ENCODE measurements at places on chromosomes 3 and 15. TPM values are rescaled to one million over a fixed set of nuclear protein-coding genes. Genes with fewer than 3 reads are reported as not detected.

DNA sequence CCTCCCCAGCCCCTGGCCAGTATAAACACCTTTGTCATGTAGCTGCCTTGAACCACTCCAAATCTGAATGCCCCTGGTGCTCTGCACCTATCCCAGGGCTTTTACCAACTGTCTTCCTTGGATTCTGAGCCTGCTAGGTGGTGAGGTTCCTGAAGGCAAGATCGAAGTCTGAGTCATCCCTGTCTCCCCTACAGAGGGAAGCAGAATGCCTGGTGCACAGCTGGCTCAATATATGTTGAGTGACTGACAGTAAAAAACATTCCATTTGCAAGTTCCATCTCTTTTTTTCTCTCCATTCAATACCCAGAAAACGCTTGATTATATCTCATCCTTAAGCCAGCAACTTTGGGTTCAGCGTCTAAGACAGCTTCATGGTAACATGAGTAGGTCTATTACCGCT is 24.7 kb downstream of the SLC24A1 start:
- no peak for DNase-seq

DNA sequence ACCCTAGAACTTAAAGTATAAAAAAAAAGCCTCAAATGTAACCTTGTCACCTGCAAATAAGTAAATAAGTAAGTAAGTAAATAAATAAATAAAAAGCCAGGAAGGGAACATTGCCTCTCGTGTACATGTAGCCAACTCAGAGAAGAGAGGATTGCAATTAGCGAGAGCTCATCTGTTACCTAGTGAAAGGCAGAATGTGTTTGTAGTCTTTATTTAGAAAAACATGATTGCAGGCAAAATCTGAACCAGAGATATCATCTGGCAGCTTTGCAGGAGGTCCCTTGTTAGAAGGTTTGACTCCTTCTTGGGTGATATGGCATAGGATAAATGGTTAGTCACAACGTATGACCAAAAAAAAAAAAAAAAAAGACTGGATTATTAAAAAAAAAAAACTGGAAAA is 71.6 kb upstream of the SYN2 start:
- no peak for DNase-seq

- no peak for DNase-seq
Measured at GRCh38 chr15:70418943-70419342, 321.2 kb upstream of the TLE3 start.

- no peak for DNase-seq
Measured at GRCh38 chr15:63870043-63870394, 36.3 kb upstream of the HERC1 start.

DNA sequence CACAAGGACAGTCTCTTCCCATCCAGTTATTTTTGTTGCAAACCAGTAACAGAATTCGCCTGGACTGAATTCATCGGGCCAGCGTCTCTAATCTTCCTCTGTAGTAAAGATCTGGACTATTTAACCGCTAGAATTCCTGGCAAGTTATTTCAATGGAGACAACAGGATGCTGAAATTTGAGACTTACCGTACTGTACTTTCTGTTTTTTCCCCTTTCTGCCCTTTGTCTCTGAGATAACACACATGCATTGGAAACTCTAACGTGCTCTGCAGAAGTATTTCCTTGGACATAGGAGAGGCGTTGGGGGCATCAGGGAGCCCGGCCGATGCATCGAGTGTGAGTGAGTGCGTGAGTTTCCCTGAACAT is 61.5 kb downstream of the ASB7 start:
- DNase-seq = peak; percentile 24

DNA sequence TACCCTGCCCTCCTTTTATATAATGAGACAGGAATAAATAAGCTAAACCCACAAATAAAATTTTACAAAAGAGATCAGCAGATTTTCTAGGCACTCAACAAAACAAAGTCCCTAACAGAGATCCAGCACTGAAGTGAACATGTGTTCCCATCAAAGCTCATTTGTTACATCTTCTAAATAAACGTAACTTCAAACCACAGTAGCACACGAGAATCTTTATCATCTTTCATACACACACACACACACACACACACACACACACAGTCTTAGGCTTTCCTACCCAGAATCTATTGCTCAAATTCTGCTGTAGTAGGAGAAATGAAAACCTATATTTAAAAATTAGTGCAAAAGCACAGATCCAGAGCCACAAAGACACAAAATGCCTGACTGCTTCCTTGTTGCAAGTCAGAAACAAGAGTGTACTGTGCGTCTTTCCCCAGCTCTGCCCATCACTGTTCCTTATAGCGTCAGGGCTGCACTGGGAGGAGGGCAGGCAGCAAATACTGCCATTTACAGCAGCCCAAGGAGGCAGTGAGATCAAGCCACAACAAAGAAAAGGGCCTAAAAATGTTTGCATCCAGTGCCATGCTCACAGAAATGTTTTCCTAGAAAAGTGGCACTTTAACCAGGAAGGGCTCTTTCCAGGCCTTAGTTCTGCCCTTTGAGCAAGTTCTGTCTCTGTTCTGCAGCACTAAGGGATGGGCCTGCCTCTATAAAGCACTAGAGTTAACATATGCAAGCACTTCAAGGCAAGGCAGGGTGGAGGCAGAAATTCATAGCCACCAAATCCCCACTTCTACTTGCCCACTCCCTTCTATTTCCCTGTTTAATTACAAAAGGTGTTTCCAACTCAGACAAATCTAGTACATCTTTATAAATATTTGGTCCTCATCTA is 6.0 kb downstream of the IP6K1 start:
- DNase-seq = no peak

DNA sequence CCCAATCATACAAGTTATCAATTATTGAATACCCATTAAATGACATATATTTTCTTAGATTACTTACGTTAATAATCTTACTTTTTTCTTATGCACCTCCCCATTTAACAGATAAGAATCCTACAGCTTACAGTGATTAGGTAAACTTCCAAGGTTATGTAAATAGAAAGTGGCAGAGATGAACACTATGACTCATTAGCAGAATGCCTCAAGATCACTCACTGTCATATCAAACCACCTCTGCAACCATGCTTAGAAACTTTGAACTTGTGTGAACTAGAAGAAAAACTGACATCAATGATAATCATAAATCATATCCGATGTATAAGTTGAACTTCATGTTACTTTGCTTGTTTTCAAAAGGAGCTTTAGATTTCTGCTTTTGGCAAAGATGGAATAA is 911.6 kb upstream of the ARPP21 start:
- DNase-seq = no peak

DNA sequence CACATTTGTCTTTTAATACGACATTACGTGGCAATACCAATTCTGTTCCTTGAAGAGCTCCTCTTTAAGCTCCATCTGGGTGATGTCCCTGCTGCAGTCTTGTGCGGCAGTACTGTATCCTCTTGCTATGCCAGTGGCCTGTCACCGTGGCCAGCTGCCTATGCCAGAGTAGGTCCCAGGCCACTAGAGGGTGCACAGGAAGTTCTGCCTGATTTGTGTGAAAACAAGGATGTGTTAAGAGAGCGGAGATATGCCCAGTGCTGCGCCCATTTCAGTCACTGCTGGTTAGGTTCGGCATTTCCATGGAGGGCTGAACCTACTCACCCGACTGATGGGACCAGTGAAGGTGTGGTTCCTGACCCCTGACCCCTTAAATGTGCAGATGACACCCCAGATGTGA is 25.2 kb downstream of the NIPA1 start:
- peak; percentile 60 for DNase-seq

DNA sequence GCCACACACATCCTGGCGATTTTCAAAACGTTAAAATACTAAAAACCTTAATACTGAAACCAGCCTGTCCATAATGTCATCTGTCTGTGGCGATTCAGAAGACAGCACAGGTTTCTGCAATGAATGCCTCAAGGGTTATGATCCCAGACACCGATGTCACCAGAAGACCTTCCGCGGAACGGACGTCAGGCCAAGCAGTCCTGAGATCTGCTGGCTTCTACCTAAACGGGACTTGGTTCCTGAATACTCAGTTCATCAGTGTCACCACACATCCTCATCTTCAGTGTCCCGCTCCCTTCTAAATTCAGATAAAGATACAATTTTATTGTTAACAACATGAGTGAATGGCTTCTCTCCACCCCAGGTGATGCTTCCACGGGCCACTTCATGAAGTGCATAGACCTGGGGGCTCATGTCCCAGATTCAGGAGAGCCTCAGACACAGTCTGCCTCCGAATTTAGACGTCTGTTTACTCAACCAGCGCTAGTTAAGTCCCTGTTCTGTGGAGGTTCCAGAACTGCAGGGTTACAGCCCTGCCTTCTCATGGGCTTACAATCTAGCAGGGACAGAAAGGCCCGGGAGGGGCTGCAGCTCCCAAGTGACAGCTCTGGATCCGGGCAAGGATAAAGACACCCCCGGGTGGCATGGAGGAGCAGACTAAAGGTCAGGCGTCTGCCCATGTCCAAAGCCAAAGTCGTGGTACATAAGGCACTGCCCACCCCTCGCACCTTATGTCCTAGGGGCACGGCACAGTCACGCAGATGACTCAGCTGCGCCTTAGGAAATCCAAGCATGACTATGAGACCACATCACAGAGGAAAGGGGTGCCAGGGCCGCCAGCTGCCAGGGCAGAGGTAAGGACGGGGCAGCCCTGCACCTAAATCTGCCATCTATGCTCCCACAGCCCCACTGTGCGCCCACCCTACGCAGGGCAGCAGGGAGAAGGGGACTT is 75.9 kb downstream of the VGLL4 start:
- peak; percentile 85 for DNase-seq

DNA sequence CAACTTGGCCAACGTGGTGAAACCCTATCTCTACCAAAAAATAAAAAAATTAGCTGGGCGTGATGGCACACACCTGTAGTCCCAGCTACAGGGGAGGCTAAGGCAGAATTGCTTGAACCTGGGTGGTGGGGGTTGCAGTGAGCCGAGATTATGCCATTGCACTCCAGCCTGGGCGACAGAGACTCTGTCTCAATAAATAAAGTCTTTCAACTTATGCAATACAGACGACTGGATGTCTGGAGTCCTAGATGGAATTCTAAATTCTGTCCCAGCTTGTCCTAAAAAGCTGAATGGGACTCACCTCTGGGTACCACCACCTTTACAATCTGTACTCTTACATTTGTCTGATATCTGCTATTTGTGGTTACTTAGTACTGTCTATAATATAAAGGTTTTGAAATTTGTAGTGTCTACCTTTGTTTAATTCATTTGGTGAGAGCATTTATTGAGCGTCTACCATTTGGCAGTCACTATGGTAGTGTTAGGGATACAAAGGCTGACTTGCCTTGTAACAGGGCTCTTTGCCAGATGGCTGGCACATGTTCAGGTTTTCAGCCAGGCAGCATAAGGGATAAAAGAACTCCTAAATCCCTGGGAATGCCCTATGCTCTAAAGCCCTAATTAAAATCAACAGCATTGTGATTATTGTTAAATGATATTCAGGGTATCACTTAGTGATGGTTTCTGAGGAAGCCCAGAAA is 7.2 kb upstream of the ZNF609 start:
- no peak for DNase-seq

- no peak for DNase-seq
Measured at GRCh38 chr15:94494732-94495131, 263.4 kb downstream of the MCTP2 start.

- no peak for DNase-seq
Measured at GRCh38 chr15:87080547-87080946, 1000.9 kb downstream of the AGBL1 start.

GRCh38 chr3:127821394-127821793 is 921 bp downstream of the MGLL start:
- DNase-seq = no peak

- no peak for DNase-seq
Measured at GRCh38 chr15:62099094-62099601, 32.4 kb downstream of the C2CD4A start.

DNA sequence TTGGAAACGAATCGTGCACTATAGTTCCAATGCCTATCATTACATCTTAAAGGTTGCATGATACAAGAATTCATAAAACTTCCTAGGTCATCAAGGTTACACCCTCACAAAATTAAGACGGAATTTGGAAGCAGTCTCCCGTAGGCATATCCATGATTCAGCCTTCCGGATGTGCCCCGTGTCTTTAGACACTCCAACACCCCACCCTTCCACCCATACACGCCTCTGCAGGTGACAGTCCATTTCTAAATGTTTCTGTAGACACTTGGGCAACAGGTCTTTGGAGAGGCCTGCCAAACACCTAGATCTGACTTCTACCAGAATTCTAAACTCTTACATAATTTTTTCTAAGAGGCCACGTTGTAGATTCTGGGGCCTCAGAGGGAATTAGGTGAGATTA is 49.8 kb downstream of the LDHAL6B start:
- no peak for DNase-seq

- DNase-seq = no peak
Measured at GRCh38 chr3:140695361-140696061, 17.6 kb downstream of the TRIM42 start.

DNA sequence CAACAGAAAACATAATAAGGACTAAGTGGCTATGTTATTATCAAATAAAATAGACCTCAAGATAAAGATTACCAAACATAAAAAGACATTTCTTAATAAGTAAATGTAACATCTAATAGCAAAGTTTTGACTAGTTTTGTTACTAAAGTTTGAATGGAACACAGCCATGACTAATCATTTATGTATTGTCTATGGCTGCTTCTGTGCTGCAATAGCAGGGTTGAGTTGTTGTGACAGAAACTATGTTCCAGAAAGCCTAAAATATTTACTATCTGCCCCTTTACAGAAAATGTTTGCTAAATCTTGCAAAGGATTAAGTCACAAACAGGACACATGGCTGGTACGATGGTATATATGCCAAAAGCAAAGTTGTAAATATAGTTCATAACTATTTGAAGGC is 37.9 kb upstream of the MYH15 start:
- DNase-seq = no peak

SLC22A13 gene
- not detected for total RNA-seq

GP9 gene
- total RNA-seq = not detected

NAA80 gene
- total RNA-seq = 2.2 TPM

AADAC gene
- total RNA-seq = 0.34 TPM

ALCAM gene
- total RNA-seq = 93.7 TPM

SUCNR1 gene
- total RNA-seq = 0.05 TPM

Data from SJSA1 (cell line).